LoVo (cell line): ENCODE measurements at places on chromosomes 13 and 19.

GRCh38 chr13:41708713-41709112 is 251.4 kb downstream of the RGCC start:
- no peak for DNase-seq

GRCh38 chr19:801030-801860 is 4.0 kb downstream of the PTBP1 start:
- no peak for DNase-seq

DNA sequence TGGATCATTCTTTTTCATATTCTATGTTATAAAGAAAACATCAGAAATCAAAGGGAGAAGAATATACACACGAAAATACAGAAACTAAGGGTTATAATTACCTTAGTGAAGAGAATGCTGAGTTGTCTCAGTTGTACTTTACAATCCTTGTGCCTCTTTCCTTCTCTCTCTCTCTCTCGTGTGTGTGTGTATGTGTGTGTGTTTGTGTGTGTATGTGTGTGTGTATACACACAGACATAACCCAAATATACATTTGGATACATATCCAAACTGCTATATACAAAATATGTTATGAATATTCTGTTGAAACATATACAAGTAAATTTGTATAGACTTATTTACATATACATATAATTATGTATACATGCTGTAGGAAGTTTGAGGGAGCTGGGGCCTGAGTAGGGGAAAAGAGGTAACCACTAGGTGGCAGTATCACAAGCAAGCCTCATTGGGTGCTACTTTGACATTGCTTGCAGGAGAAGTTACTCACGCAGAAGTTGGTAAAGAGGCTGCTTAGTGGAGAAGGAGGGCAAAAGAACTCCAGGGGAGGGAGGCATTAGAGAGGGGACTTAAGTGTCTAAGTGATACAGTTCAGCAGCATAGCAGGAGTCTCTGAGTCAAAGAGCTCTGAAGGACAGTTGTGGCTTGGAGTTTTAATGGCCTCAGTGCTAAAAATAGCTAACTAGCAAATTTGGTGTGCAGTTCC is 465.1 kb upstream of the PCDH20 start:
- DNase-seq, result peak; percentile 31

- no peak for DNase-seq
Observed at GRCh38 chr13:43242040-43242439, 218.7 kb downstream of the DNAJC15 start.

GRCh38 chr13:78596736-78597601 is 6.4 kb downstream of the POU4F1 start:
- no peak for DNase-seq

- no peak for DNase-seq
Observed at GRCh38 chr13:75855216-75855615, 219.1 kb downstream of the LMO7 start.

DNA sequence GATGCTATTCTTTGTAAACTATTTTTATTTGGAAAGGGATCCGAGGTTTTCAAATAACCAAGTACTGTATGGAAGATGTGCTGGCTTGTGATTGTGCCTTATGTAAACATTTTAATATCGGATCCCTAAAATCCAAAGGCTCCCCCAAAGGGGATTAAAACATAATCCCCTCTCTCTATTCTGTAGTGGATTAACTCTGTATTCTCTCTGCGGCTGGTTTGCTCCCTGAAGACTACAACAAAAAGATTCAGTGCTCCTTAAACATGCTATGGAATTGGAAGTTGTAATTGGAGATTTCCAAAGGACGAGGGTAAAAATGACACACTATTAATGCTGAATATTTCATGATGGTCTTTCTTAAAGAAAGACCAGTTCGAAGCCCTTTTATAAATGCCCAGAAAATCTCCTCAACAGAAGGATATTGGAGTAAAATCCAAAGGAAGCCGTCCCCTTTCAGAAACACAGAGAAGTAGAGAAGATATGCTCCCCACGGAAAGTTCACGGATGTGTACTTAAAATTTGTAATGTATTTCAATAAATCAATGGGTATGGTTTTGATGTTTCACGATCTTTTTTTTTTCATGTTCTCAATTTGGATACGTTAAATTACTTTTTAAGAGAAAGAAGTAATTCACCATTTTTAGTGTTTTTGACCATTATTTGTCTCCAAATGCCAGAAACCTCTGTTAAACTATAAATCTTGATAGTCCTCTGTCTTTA is 6.5 kb downstream of the MAB21L1 start:
- no peak for DNase-seq

GRCh38 chr13:114009590-114010400 is 35.9 kb upstream of the C13orf46 start:
- DNase-seq, result no peak

- DNase-seq, result no peak
Observed at GRCh38 chr13:46104868-46105267, at the start of gene CPB2. CPB2 (minus strand) TSS chr13:46105033; CDS start chr13:46105009, 24 bp downstream.

DNA sequence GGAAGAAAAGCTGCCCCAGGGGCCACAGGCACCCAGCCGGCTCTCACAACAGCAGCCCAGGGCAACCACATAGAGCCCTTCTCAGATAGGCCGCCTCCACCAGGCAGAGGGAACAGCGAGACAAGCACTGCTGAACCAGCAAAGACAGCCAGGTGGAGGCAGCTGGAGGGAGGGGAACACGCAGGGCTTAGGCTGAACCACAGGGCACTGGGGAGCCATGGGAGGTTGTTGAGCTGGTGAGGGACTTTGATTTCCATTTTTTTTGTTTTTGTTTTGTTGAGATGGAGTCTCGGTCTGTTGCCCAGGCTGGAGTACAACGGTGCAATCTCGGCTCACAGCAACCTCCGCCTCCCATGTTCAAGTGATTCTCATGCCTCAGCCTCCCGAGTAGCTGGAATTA is 3.5 kb downstream of the GAMT start:
- DNase-seq, result no peak

DNA sequence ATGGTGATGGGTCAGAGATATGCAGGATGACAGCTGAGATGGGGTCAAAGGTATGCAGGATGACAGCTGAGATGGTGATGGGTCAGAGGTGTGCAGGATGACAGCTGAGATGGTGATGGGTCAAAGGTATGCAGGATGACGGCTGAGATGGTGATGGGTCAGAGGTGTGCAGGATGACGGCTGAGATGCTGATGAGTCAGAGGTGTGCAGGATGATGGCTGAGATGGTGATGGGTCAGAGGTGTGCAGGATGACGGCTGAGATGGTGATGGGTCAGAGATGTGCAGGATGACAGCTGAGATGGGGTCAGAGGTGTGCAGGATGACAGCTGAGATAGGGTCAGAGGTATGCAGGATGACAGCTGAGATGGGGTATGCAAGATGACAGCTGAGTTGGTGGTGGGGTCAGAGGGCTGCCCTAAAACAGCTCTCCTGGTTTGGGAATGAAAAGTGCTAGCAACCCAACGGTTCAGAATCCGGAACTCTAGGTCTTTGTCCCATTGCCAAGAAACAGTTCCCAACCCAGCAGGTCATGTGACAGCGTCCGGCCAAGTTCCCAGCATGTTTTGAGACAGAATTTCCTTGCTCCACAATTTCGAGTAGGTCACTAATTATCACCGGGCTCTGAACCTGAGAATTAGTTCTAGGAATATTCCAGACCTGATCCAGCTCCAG is 3.2 kb downstream of the SELENOW start:
- DNase-seq, result no peak

DNA sequence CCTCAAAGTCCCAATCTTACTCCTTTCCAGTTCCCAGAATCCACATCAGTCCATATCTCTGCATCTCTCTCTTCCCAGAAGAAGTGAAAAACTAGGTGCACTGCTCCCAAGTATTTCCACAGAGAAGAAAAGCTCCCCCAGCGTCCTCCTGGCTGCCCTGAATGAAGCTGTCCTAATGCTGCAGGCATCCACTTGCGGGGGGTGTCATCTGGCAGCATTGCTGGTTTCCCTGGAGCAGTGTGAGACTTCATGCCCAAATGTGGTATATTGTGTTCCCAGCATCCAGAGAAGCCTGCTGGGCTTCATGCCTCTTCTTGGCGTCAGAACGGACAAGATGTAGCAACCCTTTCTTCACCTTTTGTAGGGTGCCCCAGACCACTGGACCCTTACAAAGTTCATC is 32.9 kb upstream of the ARHGEF7 start:
- DNase-seq, result no peak

- DNase-seq, result no peak
Observed at GRCh38 chr19:53823380-53824120, 564 bp downstream of the NLRP12 start.

DNA sequence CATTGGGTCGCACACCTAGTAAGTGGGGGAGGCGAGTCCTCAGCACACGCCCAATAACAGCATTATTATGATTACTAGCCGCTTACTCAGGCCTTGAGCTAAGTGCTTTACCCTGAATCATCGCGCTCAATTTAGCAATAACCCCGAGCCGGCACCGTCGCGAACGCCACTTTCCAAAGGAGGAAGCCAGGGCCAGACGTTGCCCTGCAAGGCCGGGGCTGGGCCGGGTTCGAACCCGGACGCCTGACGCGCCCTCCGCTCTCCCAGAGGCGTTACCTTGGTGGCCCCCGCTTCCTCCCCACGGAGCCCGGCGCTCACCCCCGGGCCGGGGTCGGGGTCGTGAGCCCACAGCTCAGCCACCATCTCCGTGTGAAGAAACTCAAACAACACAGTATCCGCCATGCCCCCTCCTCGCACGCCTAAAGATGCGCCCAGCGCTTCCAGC is at the start of gene TRAPPC6A:
Gene TRAPPC6A (minus strand): TSS at position 421 of the 445 bp plus-strand sequence. CDS start 19 bp downstream, at position 402.
- peak; percentile 49 for DNase-seq

DNA sequence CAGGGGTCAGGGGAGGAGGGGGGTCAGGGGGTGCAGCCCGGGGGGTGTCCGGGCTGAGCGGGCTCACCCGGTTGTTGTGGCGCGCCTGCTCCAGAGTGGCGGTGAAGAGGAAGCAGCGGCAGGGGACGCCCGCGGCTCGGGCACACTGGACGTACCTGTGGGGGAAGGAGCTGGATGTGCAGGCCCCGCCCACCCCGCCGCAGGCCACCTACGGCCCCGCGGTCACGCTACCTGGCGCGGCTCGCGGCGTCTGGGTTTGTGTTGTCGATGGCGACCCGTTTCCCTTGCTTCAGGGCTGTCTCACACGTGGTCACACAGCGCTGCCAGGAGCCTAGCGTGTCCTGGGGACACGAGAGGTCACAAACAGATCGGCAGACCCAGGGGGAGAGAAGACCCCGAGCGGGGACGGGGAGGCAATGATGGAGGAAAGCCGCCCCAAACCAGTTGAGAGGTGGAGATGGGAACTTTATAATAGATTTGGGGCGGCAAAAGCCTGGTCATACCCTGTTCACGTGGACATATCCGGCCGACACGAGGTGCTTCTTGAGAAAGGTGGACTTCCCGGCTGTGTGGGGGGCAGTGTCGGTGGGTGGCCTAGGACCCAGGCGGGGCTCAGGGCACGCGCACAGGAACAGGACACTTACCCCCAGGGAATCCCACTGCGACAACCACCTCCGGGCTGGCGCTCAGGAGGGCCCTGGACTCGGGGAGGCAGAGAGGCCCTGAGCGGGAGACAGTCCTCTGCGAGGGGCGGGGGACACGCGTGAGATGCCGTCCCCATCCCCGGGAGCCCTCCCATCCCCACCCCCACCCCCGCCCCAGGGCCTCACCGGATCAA is 5.6 kb downstream of the PNKP start:
- no peak for DNase-seq

- DNase-seq, result no peak
Observed at GRCh38 chr19:4181053-4181508, 1.3 kb downstream of the SIRT6 start.

GRCh38 chr13:98595134-98595533 is 18.2 kb upstream of the STK24 start:
- no peak for DNase-seq

GRCh38 chr13:43991773-43992201 is 112.1 kb downstream of the LACC1 start:
- no peak for DNase-seq

GRCh38 chr19:54337858-54338230 is 1.1 kb downstream of the LILRA4 start:
- DNase-seq, result no peak

DNA sequence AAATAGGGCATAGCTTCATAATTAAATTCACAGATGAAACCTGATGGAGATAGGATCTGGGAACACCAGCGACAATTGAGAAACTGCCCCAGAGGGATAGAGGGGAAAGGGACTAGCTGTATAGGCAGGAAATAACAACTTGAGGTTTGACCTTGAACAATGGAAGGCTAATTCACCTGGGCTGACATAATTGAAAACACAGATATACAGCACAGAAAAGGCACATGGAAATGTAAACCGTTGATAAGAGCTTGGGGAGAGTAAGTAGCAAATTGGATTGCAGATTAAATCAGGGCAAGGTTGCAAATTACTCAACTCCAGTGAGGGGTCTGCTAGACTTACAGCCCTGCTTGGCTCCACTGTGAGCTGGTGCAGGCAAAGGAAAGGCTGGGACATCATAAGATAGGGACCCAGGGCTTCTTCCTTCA is 246.7 kb downstream of the DLEU7 start:
- no peak for DNase-seq

- no peak for DNase-seq
Observed at GRCh38 chr19:294341-294945, 3.2 kb upstream of the PLPP2 start.

GRCh38 chr19:35430409-35431144 is 17.5 kb upstream of the FFAR2 start:
- no peak for DNase-seq

GRCh38 chr19:41456342-41456918 is 13.5 kb downstream of the ERICH4 start:
- no peak for DNase-seq

DNA sequence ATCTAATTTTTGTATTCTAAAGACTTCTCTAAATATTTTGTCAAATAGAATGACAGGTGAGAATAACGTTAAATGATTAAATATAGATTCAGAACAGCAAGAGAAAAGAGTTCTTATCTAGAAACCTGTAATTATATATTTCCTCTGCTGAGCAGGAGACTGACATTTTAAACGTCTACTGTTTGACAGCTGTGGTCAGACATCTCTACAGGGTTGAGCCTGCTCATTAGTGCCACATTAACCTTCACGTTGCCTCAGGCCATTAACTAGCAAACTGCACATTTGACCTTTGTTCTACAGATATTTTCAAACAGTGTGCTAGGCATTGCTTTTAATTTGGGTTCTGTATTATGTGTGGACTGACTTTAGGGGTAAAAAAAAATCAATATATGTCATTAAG is 347.5 kb downstream of the GPC5 start:
- no peak for DNase-seq

GRCh38 chr13:72537395-72537780 is 190.0 kb downstream of the MZT1 start:
- no peak for DNase-seq
